RPMI7951 (cell line): ENCODE measurements at places on chromosomes 5 and 9.

DNA sequence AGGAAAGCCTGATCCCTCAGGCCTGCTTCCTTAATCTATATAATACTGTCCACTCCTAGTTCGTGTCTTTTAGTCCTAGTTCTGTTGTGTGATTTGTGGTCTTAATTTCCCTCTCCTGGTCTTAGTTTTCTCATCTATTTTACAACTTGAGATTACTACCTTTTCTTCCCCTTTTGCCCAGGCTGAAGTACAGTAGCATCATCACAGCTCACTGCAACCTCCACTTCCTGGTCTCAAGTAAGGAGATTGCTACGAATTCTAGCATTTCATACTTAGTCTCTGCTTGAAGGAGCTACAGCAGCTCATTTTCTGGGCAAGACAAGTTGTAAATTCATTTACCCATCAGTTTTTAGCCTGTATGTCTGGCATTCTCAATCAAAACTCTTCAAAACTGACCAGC lies 5.5 kb downstream of the TRIM32 start:
- no peak for DNase-seq

- peak; percentile 64 for DNase-seq
These were observed 106.1 kb downstream of the THBS4 start for GRCh38 chr5:80141147-80141671.

DNA sequence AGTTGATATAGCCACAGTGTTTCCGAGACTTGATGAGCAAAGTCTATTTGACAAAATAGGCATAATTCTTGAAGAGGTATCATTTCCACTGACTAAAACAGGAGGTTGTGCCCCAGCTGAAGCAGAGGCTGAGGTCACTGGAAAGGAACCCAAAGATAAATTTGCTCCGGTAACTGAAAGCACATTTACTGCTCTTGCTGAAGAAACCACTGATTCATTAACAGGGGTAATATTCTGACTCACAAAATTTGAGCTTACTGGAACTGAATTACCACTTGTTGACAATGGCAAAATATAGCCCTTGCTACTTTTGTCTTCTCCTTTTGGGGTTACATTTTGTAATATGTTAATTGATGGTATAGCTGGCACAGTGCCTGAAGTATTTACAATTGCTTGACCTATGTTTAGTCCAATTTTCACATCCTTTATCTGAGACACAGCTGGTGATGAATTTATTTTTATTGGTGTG lies 30.2 kb downstream of the MLANA start:
- no peak for DNase-seq

DNA sequence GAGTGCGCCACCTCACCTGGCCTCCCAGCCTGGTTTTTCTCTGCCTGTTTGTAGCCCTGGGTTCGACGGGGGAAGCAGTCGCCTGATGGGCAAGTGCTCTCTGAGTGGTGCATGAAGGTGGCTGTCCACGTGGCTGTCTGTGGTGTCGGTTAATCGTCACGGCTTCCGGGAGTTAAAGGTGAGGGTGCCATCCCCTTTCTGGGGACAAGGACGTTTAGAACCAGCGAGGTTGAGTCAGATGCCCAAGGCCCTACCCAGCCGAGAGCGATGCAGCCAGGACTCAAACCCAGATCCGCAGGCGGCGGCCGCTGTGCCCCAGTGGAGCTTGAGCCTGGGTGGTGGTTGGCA lies 47.7 kb downstream of the RXRA start:
- DNase-seq: no peak

GRCh38 chr5:110879675-110880074 lies 140.9 kb downstream of the SLC25A46 start:
- no peak for DNase-seq

DNA sequence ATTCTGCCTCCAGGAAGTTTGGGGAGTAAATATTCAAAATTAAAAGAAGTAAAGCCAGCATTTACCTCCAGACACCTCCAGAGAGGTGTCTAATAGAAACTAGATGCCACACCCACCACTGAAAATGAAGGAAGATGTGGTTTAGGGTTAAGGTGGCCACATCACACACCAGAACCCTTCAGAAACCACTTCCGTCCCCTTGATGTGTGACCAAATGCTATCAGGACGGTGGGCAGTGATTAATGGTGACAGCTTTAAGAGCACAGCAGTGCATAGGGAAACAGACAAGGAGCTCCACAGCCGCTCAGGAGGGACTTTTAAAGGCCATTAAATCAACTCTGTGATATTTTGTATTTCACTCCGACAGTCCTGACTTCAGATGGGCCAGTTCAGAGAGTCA lies 295.2 kb downstream of the BRINP1 start:
- DNase-seq: no peak

DNA sequence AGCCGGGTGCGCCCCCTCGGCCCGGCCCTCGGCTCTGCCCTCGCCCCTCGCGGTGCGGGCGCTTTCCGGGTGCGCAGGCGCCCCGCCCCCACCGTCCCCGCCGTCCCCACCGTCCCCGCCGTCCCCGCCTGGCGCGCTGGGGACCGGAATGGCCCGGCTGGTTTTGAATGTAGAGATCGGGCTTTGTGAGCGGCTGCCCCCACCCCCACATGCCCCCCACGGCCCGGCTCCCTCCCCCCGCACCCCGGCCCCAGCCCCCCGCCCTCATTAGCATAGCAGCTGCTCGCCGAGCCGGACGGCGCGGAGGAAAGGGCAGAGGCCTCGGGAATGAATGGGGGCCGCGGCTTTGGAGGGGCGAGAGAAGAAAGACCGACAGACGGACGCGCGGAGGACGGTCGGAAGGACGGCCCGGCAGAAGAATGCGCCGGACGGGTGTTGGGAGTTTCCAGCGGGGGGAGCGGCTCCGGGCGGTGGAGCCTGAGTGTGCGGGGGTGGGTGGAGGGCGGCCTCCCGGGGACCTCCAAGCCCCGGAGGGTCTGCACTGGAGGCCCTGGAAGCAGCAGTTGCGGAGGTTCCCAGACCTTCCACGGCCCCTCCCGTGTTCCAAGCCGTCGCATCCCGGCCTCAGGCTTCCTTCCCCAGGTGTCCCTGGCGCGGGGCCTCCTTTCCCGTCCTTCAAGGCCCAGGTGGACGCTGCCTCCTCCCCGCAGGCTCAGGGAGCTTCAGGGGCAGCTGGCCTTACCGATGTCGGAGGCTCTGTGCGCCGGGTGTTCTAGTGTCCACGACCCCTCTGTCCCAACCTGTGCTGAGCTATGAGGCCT lies 6.0 kb downstream of the NRARP start:
- no peak for DNase-seq

- no peak for DNase-seq
These were observed 128.4 kb downstream of the PARP8 start for GRCh38 chr5:50794812-50795211.

DNA sequence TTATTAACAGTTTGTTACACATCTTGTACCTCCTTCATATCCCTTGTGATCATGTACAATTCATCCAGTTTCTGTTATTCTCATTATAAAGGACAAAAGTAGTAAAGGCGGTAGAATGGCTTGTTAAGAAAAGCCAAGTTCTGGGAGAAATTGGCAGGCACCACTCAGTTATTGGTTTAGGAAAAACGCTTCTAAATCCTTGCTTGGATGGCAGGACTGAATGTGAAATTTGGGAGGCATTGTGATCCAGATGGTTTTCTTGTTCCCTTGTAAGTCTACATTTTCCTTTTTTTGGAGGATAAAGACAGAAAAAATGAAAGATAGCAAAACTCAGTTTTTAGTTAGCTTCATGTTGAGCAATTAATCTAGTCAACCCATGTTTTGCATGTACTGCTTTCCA lies 130.2 kb downstream of the MAT2B start:
- DNase-seq: no peak

- DNase-seq: peak; percentile 54
These were observed 92.4 kb upstream of the NR3C1 start for GRCh38 chr5:143495821-143496275.

DNA sequence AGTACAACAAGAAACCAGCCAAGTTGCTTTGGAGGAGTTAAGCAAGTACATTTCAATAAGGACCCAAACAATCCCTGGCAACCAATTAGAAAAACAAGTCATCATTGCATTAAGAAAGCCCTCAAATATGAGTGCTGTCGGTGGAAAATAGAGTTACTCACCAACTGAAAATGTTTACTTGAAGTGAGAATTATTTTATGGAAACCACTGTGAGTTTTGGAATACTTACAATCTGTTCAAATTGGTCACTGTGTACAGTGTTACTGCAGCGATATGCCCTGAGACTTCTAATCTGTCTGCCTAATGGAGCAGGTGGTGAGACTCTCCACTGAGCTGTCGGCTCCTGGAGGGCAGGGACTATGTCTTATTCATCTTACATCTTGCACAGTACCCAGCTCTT lies 1073.2 kb upstream of the DMAC1 start:
- no peak for DNase-seq

- DNase-seq: no peak
These were observed 226.3 kb downstream of the AOPEP start for GRCh38 chr9:94952565-94953373.

DNA sequence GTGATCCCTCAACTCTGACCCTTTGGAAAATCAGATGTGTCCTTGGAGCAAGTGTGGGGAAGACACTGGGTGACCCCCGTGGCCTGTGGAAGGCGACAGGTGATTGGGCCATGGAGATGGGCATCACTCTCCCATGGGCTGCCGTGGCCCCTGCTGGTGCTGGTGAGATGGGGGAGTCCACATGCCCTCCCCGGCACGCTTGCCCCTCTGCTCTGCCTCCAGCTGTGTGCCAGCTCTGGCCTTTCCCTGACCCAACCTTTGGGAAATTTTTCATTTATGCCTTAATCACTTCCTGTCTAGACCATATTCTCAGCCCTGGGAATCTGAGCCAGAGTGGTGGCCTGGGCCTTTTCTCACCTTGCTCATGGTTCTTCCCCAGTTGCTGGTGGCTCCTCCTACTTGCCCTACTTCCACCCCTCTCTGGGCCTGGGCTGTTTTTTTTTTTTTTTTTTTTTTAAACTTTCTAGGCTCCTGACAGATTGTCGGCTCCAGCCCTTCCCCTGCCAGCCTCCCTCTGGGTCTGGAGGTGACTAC lies 56.6 kb downstream of the RGS3 start:
- peak; percentile 74 for DNase-seq

- DNase-seq: no peak
These were observed 291.8 kb downstream of the SLIT3 start for GRCh38 chr5:169009123-169009522.

DNA sequence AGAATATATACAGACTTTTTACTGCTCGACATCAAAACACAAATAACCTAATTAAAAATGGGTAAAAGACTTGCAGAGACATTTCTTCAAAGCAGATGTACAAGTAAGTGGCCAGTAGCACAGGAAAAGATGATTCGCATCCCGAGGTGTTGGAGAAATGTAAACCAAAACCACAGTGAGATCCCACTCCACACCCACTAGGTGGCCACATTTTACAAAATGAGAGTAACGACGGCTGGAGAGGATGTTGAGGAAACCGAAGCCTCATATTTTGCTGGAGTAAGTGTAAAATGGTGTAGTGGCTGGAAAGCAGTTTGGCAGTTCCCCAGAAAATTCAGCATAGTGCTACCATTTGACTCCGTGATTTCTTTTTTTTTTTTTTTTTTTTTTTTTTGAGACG lies 21.3 kb upstream of the GBGT1 start:
- peak; percentile 64 for DNase-seq

DNA sequence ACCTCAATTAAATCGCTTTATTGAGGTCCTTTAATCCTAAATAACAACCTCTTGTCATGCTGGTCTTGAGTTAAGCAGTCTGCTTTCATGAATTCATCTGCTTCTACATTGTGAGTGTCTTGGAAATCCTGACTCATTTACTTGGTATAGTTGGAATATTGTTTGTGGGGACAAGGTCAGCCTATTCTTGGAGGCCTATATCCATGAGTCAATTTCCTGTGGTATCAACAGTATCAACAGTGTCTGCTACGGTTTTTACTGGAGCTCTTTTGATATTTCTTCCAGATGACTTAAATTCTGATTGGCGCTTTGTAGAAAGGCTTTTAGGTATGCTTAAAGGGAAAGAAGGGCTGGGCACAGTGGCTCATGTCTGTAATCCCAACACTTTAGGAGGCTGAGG lies 71.2 kb upstream of the PARP8 start:
- DNase-seq: peak; percentile 72
